ENCODE measurements at places on chromosomes 3 and 15. TPM values are rescaled to one million over a fixed set of nuclear protein-coding genes. Genes with fewer than 3 reads are reported as not detected.

DNA sequence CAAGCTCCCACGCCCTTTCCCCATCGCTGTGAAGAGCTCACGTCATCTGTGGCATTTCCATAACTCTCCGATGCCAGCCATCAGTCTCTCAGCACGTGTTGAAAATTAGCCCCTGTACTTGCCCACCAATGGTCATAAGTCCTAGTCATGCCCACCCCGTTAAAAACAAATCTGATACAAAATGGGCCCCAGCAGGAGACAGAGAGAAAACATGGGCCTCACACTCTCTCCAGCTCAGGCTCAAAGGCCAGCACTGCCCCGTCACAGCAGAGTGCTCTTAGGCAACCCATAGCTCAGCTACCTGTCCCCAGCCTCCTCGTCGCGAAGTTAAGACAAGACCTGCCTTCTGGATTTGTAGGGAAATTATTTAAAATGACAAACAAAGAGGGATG, 5.2 kb downstream of the GOLGA8B start:
- DNase-seq: no peak

The SERPINI2 gene
- total RNA-seq: not detected

GRCh38 chr15:92648190-92648875, 7.2 kb downstream of the FAM174B start:
- no peak for DNase-seq

- peak; percentile 96 for DNase-seq
Measured at GRCh38 chr15:81410318-81410753, 36.3 kb upstream of the TMC3 start.

The LRCH3 gene
- 129 TPM for total RNA-seq

DNA sequence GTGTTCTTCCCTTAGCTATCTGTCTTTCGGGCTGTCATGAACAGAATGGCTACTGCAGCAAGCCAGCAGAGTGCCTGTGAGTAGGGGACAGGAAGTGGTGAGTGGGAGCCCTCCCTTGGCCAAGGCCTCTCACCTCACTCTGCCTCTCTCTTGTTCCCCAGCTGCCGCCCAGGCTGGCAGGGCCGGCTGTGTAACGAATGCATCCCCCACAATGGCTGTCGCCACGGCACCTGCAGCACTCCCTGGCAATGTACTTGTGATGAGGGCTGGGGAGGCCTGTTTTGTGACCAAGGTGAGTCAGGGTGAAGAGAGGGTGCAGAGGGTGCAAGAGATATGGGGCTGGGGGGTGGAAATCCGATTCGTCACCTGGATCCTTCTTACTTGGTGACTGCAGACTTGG, 3.0 kb downstream of the DLL4 start:
- DNase-seq: no peak

DNA sequence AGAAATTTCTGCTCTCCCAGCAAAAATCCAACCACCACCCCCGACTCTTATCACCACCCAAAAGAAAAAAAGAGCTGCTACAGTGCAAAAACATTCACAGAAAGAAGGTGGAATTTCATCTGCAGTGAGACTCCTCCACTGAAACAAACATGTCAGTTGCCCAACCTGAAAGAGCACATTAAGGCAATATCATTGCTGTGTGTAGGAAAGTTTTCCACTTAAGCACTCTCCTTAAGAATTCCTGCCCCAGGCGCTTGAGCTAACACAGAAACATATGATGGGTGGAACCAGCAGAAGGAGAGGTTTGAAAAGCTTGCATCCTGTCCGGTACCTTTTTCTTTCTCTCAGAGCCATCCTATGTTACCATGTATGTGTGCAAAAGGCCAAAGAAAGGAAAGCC, 200.8 kb upstream of the GADL1 start:
- DNase-seq: no peak

DNA sequence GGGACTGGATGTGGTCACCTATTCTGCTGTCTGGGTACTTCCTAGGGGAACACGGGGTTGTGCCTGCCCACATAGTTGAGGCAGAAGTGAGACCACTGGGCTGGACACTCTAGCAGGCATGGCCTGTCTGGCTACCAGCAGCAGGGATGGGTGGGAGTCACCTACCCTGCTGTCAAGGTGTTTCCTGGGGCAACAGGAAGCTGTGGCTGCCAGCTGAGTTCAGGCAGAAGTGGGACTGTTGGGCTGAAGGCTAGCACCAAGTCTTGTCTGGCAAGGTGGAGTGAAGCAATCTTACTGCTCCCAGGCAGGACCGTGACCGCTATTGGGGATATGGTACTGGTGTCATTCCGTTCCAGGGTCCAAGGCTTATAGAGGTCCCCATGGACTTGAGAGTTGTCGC, 20.3 kb upstream of the ZDHHC23 start:
- DNase-seq: no peak

DNA sequence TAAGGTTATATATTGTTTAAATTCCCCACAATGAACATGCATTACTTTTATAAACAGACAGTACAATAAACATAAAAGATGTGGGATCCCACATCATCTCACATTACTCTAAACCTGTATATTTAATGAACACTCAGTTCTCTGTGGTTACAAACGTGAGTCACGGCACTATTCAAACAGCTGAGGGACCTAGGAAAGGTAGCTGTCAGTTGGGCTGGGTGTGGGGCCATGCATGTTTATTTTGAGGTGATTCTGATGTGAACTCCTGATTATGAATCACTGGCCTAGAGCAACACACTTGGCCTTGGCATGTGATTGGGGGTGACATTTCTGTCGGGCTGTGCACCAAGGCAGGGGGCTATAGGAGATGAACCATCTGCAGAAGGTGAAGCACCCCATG, 147.6 kb upstream of the HACD2 start:
- no peak for DNase-seq

Data from skin of body (tissue), 3 donors.